Colonic mucosa (tissue), 4 donors: ENCODE measurements at places on chromosomes 12 and 14. TPM values are rescaled to one million over a fixed set of nuclear protein-coding genes. Genes with fewer than 3 reads are reported as not detected.

DNA sequence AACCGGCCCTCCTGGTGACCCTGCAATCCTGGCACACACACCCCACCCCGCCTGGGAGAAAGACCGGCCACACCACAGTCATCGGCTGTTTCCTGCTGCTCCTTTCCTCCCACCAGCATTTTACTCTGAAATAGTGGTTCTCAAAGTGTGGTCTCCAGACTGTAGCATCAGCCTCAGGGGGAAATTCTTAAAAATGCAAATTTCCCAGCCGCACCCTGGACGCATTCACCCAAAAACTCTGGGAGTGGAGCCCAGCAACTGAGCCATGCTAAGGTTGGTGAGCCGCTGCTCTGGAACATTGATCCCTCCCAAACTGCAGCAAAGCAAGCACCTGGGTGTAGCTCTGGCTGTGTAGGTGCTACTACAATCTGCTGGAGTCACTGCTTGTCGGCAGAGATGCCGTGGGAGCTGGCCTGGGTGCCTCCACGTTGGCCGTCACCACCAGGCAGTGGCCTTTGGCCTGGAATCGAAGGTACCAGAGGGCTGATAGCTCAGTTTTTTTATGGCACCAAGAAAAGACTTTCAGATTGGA is 38.4 kb upstream of the BCL2L14 start:
- no peaks in the 10 kb centered on the region for H3K4me1 ChIP-seq
- peak overlapping the region; percentile 51 for H3K27ac ChIP-seq
- H3K4me3 ChIP-seq = peak overlapping the region; percentile 21
- peak; percentile 52 for DNase-seq
- no peaks in the 10 kb centered on the region for H3K27me3 ChIP-seq
- H3K36me3 ChIP-seq = no peaks in the 10 kb centered on the region

The AGAP2 gene
- total RNA-seq = 0.86 TPM

DNA sequence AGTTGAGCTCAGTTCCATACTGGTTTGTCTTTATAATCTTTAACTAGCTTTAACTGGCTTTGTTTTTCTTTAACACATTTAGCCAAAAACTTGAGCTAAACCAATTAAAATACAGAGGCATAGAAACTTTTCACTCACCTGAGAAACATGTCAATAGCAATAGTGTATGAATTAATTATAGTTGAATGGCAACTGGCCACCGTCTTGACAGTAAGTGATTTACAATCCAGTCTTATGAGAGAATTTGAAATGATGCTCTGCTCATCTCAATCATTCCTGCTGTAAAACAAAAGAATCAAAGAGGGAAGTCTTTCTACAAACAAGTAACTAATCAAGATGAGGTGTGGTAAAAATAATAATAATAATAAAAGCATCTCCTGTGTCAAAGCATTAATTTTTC is 86.6 kb upstream of the AMIGO2 start:
- H3K27me3 ChIP-seq = no peaks in the 10 kb centered on the region
- H3K27ac ChIP-seq = no peak overlapping the region
- DNase-seq = no peak
- no peak overlapping the region for H3K4me3 ChIP-seq
- no peaks in the 10 kb centered on the region for H3K4me1 ChIP-seq

DNA sequence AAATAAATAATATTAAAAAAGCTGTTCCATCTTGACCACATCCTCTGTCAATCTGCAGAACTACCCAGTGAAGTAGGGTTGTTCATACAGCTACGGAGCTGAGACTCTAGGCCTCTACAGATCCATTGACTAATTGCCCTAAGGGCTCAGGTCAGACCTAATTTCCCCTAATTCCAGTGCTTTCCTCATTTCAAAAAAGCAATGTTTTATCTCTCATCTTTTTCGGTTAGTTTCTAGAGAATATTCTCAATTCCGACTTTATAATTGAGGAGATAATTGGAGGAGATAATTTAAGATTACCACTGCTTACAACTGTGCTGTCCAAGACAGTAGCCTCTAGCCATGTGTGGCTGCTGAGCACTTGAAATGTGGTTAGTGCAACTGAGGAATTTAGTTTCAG is 167.1 kb downstream of the KIF21A start:
- no peaks in the 10 kb centered on the region for H3K27me3 ChIP-seq
- no peak overlapping the region for H3K27ac ChIP-seq
- no peak overlapping the region for H3K4me3 ChIP-seq
- H3K4me1 ChIP-seq = no peaks in the 10 kb centered on the region

The LTB4R2 gene
- total RNA-seq = 7.8 TPM

The KCNH3 gene
- 0.13 TPM for total RNA-seq

GRCh38 chr12:101055940-101056339 is 154.1 kb downstream of the SLC5A8 start:
- H3K4me3 ChIP-seq = no peak overlapping the region
- no peaks in the 10 kb centered on the region for H3K4me1 ChIP-seq
- no peak overlapping the region for H3K27ac ChIP-seq
- H3K27me3 ChIP-seq = no peaks in the 10 kb centered on the region
- no peak for DNase-seq
